ENCODE measurements at places on chromosomes 6 and 20.

- no peak for DNase-seq
Observed at GRCh38 chr6:137332637-137333280, 113.6 kb upstream of the IFNGR1 start.

DNA sequence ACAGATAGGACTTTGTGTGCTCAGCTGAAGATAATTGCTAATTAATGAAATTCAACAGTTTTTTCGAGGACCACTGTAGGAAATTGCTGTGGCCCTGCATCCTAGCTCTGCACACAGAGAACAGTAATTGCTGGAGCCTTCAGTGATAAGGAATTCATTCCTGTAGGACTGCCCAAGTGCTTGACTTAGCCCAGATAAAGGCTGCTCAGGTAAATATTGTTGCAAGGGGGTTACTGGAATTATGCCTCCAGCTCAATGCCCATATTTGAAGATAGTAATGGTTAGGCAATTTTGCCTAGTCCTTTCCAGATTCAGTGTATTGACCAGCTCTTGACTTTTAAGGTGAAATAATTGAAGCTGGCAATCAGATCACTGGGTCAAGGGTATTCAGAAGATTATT is 122.9 kb downstream of the SLC24A3 start:
- no peak for DNase-seq

- DNase-seq = no peak
Observed at GRCh38 chr6:136089876-136090275, 160.2 kb downstream of the MTFR2 start.

DNA sequence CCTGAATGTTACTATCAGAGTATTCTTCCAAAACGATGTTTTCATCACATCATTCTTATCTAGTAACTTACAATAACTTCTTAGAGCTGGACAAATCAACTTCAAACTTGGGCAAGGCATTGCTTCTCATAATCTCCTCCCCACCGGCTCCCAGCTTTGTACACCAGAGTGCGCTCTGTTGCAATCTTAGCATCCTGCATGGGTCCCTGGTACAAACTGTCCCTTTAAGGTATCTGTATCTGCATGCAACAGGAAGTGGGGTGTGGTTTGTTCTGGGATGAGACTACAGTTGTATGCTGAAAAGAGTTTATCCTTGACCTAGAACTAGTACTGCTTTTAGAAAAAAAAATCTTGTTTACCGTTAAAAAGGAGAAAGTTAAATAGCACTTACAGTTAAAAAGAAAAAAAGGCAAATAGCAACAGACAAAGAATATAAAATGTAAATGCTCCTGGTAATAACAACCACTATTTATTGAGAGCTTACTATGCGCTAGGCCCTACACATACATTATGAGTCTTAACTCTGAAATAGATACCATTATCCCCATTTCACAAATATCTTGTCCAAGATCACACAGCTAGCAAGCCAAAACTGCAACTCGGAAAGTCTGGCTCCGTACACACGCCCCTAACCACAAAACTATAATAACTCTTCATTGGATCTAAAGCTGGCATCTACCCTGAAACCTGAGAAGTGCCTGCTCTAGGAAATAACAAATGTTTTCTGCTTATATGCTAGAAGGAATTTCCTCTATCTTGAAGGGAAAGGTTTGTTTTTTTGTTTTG is 9.8 kb upstream of the HECA start:
- DNase-seq = peak; percentile 65

- DNase-seq = no peak
Observed at GRCh38 chr20:14494355-14494754, 156.9 kb upstream of the FLRT3 start.

DNA sequence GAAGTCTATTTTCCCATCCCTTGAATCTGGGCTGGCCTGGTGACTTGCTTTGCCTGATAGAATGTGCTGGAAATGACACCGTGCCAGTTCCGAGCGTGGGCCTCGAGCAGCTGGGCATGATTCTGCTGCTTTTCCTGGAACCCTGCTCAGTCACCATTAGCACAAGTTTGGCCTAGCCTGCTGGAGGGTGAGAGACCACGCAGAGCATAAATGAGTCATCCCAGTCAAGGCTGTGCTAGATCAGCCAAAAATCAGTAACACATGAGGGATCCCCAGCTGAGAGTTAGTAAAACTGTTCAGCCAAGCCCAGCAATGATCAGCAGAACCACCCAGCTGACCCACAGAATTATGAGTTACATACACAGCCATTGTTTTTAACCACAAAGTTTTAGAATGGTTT is 74.8 kb upstream of the TOP1 start:
- no peak for DNase-seq

GRCh38 chr20:52684905-52685304 is 287.3 kb upstream of the TSHZ2 start:
- no peak for DNase-seq

GRCh38 chr6:51529240-51529639 is 558.2 kb downstream of the PKHD1 start:
- no peak for DNase-seq

GRCh38 chr6:56386717-56387116 is 139.3 kb upstream of the COL21A1 start:
- DNase-seq = no peak

DNA sequence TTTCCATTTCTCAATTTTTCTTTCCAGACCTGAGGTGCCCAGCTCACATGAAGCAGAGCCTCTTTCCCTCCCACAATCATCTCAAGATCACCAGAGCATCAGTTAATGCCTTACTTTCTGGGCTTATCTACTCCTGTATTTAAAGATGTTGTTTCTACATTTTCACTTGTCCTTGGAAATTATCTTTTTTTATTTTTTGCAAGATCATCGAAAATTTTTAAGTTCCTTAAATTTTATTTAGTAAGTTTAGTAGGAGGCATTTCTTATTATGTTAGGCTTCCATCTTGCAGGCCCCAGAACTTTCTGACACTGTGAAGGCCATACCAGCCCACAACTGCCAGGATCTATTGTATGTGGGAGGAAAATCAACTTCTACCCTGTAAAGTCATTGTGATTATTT is 466.0 kb downstream of the PRKN start:
- no peak for DNase-seq

GRCh38 chr6:158609455-158610155 is 34.9 kb downstream of the DYNLT1 start:
- DNase-seq = no peak

- no peak for DNase-seq
Observed at GRCh38 chr20:64143018-64143801, 21.0 kb upstream of the MYT1 start.

DNA sequence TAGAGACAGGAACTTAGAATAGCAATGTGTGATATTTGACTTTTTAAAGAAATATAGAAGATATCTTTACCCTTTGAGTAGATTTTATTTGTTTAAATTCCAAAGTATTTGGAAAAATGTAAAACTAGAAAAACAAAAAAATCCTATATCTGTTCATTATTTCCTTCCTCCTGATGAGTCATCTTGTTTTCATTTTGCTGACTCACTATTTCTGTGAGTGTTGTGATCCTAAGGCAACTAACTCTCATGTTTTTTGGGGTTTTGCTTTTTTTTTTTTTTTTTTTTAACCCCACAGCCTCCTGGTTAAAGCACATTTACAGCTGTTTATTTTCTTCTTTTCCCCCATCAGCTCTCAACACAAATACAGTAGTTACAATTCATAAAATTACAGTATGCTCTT is 37.8 kb upstream of the THEMIS start:
- DNase-seq = no peak

- no peak for DNase-seq
Observed at GRCh38 chr6:120826253-120826652, 508.0 kb downstream of the TBC1D32 start.

DNA sequence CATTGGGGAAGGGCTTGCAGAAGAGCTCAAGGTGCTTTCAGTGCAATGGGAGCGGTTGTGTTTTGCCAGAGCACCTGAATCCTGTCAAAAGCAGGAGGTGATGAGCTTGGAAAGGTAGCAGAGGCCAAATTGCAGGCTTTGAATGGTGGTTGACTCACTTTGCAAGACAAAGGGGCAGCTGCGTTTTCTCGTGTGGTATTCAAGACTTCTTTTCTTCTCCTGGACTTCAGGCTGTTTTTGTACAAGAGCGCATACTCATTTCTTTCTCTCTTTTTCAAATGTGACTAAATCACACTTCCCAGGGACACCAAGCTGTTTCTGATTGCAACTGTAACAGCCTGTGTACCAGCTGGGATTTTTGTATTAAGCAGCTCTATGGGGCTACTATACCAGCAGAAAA is 32.3 kb downstream of the GHRH start:
- DNase-seq = no peak

- DNase-seq = no peak
Observed at GRCh38 chr6:53009056-53009455, 14.0 kb upstream of the GSTA4 start.

GRCh38 chr6:101080597-101080996 is 199.5 kb upstream of the ASCC3 start:
- no peak for DNase-seq

GRCh38 chr20:10239954-10240353 is 21.3 kb downstream of the SNAP25 start:
- DNase-seq = no peak

DNA sequence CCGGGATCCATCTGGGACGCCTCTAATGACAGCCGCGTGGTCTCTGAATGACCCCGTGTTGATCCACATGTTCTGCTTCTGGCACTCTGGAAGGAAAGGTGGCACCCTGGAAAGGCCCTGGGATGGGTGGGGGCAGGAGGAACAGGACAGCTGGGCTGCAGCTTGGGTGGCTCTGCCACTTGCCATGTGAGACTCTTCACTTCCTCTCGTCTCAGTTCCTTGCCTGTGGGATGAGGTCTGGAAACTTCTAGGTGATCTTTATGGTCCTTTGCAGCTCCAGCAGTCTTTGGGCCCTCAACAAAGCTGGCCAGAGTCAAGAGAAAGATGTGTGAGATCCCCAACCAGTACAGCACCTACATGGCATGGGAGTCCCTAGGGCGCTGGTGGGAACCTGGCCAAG is 26.5 kb downstream of the PPP1R3G start:
- no peak for DNase-seq

GRCh38 chr6:157996918-157997702 is 15.4 kb downstream of the SYNJ2 start:
- DNase-seq = no peak

GRCh38 chr6:143732536-143732935 is 54.8 kb downstream of the PHACTR2 start:
- DNase-seq = no peak

GRCh38 chr6:6614096-6614982 is 25.8 kb downstream of the LY86 start:
- DNase-seq = no peak

GRCh38 chr6:157438611-157439111 is 57.7 kb downstream of the ZDHHC14 start:
- no peak for DNase-seq

DNA sequence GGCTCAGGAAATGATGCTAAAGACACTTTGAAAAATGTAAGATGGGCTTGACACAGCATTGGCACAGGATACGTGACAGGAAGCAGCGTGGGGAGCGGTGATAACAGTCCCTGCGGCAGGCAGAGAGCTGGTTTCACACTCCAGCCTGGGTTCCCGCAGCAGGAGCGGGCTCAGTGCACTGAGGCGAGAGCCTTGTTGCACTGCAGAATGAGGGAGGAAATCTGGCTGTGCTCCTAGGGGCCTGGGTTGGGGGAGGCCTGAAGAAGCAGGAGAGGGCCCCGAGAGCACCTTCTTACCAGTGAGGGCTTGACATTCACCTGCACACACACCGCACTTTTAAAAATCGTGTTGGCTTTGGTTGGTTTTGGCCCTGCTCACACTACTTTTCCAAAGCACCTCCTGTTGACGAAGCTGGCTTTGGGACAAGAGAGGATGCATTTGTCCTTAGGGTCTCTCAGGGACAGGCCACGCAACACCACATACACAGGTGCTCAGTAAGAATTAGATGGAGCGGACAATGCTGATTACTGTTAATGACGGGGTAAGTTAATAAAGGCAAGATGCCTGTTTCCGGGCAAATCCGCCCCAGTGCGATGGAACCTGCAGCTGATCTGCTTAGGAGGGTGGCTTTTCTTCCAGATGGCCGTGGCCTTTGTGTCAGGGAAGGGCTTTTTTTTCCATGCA is 49.4 kb upstream of the ARMC2 start:
- DNase-seq = peak; percentile 21

GRCh38 chr20:17343091-17343490 is 116.3 kb downstream of the PCSK2 start:
- no peak for DNase-seq

DNA sequence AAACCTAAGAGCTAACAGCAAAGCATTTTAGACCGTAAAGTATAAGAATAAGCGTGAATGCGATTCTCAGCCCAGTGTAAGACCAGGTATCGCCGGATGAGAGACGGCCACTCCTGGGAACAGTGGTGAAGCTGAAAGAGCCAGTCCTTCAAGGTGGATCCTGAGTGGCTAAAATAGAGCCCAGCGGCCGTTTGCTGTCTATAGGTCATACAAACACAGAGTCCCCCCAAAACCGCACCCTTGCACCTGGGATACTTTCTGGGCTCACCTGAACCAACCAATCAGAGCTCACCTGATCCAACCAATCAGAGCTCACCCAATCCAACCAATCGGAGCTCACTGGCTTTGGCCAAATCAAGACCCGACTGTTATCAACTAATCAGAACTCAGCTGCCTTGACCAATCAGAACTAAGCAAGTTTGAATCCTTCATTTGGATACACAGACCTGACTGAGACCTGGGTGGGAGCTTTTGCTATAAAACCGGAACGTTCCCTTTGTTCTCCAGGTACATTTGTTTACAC is 248.2 kb downstream of the DLL1 start:
- DNase-seq = no peak

DNA sequence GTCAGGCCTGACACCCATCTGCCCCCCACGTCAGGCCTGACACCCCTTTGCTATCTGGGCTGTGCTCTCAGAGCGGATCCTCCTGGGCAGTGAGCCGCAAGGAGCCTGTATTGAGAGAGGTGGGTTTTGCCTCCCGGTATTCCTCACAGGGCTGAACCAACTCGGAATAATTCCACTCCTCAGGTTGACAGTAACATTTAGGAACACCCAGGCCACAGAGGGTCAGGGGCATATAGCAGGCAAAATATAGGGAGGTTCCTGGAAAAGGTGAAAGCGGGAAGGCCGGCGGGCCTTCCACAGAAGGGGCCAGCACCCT is 6.8 kb upstream of the FGD2 start:
- DNase-seq = no peak

DNA sequence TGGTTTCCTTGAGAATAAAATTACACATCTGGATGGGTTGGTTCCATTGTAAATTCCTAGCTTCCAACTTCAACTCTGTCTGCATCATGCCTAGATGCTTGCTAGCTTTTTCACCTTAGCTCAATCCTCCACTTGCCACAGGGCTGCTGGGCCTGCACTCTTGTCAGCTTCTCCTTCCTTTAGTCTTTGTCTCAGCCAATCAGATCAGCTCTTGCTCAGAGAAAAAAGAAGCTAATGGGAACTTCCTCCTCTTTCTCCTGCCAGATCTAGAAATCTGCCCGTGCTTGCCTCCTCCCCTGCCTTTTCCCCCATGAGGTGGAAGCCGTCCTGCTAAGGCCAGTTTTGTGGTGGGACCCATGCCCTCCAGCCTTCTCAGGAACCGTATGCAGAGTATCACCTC is 18.5 kb downstream of the RAE1 start:
- no peak for DNase-seq

DNA sequence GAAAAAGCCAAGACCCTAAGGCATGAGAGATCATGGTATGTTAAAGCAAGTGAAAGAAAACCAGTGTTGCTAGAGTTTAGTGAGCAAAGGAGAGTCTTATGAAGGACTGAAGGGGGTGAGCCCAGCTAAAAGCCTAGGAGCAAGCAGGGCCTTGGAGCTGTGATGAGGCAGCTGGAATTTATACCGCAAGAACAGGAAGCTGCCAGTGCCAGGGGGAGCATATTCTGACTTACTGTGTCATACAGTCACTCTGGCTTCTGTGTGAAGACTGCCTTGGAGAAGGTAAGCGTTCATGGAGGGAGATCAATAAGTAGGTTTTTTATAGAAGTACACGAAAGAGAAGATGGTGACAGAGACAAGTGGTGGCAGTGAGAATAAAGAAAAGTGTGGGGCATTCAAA is 308.9 kb upstream of the THEMIS start:
- no peak for DNase-seq
